SIG-M5 (cell line): ENCODE measurements at places on chromosomes 5 and 9.

DNA sequence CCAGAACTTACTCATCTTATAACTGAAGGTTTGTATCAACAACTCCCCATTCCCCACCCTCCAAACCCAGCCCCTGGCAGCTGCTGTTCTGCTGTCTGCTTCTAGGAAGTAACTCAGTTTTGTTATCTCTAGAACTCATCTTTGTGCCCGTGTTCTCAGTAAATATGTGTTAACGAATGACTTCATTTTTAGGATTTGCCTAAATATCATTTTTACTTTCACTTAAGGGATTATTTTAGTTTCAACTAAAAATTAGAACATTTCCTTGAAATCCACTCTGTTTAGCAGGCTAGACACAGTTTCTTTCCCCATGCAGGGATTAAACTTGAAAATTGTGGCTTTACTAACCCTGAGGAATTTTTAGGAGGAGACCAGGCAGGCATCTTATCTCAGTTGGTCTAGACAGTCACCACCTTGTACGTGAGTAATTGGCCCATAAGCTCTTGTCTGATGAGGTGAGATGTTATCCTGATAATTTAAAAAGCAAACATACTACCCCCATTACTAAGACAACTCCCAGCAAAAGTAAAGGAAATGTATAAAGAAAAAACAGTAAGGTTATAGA is 68.2 kb upstream of the TNFAIP8 start:
- DNase-seq = no peak

DNA sequence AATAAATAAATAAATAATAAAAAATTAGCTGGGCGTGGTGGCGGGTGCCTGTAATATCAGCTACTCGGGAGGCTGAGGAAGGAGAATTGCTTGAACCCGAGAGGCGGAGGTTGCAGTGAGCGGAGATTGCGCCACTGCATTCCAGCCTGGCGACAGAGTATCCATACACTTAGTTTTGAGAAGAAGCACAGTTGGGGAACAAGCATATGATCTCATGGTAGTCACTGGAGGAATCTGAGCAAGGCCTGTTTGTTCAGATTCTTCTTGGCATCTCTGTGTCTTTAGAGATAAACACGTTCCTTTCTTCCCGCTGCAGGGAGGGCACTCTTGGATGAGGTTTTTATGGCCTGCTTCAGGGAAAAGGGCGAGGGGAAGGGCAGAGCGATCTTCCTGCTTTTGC is 15.6 kb upstream of the DENND1A start:
- no peak for DNase-seq

GRCh38 chr5:12354686-12355085 is 450.4 kb upstream of the CTNND2 start:
- DNase-seq = no peak

DNA sequence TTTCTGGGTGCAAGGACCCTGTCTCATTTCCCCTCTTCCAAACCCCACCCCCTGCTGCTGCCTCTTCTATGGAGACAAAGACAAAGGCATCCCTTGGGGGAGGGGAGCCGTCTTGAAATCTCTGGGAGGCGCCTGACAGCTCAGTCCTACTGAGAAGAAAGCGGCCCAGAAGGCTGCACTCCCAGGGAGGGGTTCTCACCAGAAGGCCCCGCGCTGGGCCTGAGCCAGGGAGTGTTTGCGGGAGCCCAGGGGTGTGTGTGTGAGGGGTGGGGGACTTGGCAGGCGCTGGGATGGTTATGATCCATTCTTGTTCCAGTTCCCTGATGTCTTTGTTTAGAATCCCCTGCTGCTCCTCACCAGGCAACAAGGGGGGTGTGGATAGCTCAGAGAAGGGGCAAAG is 45.7 kb upstream of the ALDH1B1 start:
- DNase-seq = no peak

DNA sequence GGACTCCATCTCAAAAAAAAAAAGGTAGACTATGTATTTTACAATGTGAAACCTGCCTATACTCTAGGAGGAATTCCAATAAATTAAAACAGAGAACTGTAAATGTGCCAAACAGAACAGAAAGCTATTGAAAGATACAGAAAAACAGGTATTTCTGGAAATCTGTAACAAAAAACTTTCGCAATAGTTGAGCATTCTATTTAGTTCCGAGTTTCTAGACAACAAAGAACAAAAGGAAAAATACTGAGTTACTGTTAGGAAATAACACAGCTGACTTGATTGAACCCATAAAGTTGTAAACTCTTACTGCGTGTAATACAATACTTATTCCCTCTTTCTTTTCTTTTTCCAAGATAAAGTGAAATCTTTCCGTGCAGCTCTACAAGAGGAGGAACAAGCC is 18.6 kb downstream of the DIMT1 start:
- DNase-seq = no peak

DNA sequence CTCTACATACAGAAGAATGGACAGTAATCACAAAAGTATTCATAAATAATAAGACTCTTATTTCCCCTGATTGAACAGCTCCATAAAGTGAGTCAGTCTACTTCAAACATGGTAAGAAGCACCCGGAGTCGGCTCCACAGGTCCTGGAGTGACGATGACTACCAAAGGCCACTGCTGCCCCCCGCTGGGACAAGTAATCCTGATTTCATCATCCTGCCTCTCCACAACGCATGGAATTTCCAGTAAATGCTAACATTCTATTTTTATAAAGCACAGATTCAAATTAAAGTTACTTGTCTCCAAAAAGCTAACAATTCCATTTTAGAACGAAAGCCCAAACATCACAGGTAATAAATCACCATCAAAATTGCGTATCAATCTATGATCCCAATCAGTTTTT is 16.2 kb downstream of the ATPSCKMT start:
- no peak for DNase-seq

DNA sequence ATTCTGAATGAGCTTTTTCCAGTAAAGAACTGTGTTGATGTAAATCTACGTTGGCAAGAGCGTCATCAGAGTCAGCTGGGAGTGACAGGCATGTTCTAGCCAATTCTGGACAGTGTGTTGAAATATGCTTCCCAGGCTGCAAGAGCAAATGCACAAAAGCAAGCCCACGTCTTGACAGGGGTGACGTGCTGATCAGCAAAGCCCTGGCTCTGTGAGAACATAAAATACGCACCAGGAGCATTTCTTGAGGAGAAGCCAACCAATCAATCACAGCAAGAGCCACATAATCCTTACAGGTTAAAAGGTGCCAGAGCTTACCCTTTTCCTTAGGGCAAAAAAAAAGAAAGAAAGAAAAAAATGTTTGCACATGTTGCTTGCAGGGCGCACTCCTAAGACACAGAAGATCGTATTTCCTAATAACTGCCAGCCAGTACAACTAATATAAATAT is 148.1 kb downstream of the PDE4D start:
- DNase-seq = no peak

DNA sequence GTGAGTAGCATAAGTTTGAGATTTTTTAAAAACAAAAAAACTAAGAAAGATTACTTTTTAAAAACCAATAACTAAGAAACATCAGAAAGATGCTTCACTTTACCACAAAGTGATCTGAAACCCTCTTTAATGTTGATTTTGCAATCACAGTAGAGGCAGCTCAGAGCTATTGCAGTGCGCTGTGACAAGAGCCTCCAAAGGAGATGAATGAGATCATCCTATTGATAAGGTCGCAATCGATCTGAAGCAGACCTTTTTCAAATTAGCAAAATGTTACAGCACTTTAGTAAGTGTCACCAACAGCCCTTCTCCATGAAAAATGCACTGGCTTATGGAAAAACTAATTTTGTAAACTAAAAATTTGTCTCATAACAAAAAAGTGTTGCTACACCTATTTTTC is 284.6 kb upstream of the EFNA5 start:
- DNase-seq = no peak

DNA sequence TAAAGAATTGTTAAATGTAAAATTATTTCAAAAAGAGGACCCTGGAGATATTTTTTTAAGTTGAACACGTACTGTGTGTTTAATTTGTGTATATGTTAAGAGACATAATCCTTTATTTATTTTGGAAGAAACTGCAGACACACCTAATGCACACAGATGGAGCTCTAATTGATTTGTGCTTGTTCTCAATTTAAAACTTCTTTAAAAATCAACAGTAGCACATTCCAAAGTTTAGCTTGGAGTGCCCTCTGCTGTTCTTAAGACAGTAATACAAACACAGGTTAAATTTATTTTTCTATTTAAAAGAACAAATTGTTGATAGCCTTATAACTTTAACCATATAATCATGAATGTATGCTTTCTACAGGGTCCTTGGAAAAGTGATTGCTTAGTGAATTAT is 277.6 kb upstream of the ADAMTS16 start:
- DNase-seq = no peak

GRCh38 chr5:59371525-59372127 is 521.9 kb downstream of the PDE4D start:
- no peak for DNase-seq

- DNase-seq = no peak
These were observed 168.3 kb upstream of the PUM3 start for GRCh38 chr9:3012245-3012644.

DNA sequence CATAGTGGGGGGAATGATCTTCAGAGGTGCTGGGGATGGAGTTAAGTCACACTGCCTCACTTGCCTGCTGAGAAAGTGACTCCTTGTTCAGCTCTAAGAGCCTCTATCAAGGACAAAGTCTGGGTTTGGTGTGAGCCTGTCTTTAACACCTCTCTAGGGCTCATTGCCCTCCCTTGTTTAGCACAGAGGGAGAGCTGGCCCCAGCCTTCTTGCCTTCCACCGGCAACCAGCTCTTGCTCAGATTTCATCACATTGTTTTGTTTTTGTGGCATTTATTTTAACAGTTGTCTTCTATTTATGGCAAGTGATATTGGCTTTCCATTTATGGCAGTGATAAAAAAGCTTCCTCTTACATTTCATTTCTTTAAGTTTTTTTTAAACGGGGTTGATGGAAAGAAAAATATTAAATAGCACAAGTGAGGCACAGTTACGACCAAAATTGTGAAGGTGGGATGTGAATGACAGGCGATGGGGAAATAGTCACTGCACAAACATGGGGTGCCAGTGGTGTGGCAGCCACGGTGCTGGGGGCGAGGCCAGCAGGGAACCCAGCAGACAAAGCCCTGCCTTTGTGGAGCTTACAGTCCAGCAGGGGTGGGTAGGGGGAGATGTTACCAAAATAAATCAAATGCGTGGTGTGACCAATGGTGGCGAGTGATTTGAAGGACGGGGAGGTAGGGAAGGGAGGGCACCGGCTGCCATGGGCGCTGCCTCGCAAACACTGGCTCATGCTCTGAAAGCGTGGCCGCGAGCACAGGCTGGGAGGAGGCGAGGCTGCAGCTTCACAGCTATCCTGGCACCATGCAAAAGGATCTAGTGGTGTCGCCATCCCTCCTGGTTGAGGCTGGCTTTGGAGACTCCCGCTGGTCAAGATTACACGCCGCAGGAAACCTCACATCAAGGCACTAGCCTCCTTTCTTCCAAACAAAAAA is 21.2 kb upstream of the UNC5A start:
- no peak for DNase-seq

DNA sequence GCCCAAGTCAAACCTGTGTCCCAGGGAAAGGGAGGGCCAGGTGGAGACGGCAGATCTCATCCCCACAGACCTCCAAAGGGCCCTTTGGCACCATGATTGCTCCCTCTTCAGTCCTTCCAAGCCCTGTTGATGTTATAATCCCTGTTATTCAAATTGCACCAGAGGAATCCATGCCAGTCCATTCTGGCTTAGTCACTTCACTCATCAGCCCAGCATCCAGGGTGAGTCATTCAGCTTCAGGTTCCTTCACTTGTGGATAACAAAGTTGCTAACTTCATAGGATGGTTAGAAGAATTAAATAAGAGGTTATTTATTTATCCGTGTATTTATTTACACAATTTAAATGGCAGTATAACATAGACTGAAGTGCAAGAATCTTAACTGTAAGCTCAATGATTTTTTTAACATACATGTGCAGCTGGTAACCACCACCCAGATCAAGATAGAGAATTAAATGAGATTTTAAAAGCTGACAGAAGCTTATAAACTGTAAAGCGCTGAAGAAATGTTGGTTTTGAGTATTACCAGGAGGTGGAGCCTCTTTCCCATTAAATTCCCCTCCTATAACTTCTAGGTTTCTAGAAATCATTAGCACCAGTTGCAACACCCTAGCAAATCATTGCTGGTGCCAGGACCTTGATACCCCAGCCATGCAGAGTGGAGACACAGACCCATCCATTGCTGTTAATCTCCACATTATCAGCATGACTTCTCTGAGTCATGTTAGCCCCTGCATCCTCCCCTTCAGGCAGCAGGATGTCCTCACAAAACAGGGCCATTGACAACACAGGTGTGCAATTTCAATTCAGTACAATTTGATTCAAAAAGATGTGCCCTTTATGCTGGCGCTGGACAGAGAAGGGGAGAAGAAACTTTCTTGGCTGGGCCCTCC is 77.4 kb downstream of the SEC61B start:
- no peak for DNase-seq

DNA sequence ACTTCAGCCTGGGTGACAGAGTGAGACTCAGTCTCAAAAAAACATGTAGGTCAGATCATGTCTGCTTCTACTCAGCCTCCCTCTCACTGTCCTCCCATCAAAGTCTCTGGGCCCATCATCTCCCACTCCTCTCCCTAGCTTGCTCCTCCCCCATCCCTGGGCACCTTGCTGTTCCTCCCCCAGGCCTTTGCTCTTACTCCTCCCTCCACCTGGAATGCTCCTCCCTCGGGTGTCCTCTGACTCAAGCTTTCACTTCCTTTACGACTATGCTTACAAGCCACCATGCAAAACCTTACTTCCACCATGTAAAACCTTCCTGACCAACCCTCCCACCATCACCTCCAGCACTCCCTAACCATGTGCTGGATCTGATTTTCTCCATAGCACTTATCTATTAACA is 51.5 kb downstream of the MTMR12 start:
- DNase-seq = no peak

DNA sequence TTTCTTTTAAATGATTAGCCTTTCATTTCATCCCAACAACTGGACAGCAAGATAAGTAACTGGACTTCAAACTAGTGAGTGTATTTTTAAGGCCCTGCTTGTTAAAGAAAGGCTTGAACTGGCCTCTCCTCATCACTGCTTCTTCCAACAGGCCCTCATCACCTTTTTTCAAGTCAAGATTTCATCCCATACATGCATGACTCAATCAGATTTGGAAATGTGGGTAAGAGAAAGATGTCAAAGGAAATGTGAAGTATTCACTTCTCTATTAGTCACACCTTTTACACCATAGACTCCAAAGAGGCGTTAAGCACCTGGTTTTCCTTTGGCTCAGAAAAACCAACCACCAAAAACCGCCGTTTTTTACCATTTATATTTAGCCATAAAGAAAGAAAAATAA is 4.9 kb downstream of the NR4A3 start:
- no peak for DNase-seq

- no peak for DNase-seq
These were observed 14.3 kb downstream of the ZBTB34 start for GRCh38 chr9:126874546-126875314.
